NCI-H1092 (cell line): ENCODE measurements at places on chromosomes 3 and 15.

- DNase-seq: no peak
These were observed 1.9 kb upstream of the TFDP2 start for GRCh38 chr3:142151240-142151639.

DNA sequence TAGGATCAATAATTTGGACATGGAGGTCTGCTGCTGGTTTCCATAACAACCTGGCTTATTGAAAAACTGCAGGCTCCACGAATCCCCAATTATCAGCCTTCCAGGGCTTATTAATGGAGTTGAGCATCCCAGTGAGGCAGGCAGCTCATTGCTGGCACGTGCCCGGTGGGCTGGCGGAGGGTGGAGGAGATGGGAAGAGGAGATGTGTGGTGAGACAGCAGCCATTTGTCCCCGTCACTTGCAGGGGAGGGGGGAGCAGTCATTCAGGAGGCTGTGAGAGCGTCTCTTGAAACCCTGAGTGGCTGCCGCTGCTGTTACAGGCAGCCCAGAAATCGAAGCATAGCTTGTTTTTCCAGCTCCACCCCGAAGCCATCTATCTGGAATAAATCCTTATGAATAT, 70.6 kb downstream of the GAP43 start:
- DNase-seq: no peak

GRCh38 chr3:13012221-13012691, 61.0 kb downstream of the IQSEC1 start:
- peak; percentile 28 for DNase-seq

GRCh38 chr3:69254351-69254750, 131.5 kb downstream of the FRMD4B start:
- DNase-seq: no peak

GRCh38 chr15:33461671-33462070, 150.9 kb downstream of the RYR3 start:
- DNase-seq: no peak

DNA sequence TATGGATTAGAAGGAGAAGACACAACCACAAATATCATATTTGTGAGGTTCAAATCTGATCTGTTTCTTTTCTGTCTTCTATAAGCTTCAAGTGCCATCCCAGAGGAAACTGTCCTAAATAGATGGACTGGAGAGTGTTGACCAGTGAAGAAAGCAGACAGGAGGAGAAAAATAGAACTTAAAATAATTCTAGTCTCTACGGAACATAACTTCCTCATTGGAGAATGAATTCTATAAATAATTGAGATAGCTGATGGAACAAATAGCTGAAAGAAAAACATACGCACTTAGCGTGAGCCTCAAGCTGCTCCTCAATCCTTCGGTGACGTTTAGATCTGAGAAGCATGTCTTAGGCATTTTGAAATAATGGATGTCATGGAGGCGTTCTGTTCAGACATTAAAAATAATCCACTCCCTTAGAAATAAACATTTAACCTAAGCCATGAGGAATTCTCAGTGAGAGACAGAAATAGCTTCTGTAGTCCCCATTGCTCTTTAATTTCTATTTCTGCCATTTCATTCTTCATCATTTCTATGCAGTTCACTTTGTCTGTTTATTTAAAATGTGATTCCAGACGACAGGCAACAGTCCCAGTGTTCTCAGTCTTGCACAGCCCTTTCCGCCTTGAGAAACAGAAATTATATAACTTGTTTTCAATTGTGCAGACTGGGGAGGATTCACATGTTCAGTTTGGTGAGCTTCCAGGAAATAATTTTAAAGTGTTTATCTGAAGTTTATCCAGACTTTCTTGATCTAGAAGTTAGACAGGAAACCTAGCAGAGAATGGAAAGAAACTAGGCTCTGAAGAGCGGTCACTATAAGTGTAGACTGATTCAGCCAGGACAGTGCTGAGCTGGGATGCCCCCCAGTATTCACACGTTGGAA, 97.3 kb downstream of the NR1D2 start:
- DNase-seq: no peak

- DNase-seq: no peak
These were observed 129.0 kb downstream of the MYLK start for GRCh38 chr3:123755085-123755484.

- DNase-seq: no peak
These were observed 244.0 kb downstream of the GABRG3 start for GRCh38 chr15:27214961-27215360.

- DNase-seq: no peak
These were observed 13.0 kb upstream of the SLC30A4 start for GRCh38 chr15:45535486-45536042.

DNA sequence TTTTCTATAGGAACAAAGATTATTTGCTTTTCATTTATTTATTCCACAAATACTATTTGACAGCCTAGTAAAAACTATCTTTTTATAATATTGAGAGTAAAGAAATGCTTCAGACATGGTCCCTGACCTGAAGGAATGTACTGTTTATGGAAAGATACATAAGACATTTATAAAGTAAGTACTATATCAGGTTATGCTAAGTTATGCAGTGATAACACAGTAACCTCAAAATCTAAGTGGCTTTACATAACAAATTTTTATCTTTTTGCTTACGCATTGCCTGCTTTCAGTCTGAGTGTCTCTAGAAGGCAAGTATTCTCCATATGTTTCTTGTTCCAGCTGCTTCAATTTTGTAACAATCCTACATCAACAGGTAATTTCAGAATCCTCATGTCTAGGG, 694.0 kb downstream of the SQOR start:
- no peak for DNase-seq

GRCh38 chr3:100053951-100054620, 60.2 kb downstream of the FILIP1L start:
- DNase-seq: no peak

DNA sequence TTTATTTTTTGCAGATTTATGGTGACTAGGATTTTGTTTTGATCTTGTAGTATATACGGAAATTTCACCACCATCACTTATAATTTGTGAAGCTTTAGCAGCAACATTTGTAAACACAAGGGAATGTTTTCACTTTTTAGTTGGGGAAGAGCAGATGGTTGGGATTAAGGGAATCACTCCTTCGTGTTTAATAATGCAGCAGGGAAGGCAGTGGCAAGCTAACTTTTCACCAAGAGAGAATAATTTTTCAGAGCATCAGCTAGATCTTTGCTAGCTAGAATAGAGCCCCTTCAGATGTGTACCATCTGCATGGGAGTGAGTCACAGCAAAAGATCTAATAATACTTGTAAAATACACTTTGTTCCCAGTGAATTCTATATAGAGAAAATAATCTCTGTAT, 632.7 kb downstream of the CADM2 start:
- DNase-seq: no peak

GRCh38 chr15:100125401-100126191, 216.2 kb downstream of the ADAMTS17 start:
- DNase-seq: peak; percentile 34

DNA sequence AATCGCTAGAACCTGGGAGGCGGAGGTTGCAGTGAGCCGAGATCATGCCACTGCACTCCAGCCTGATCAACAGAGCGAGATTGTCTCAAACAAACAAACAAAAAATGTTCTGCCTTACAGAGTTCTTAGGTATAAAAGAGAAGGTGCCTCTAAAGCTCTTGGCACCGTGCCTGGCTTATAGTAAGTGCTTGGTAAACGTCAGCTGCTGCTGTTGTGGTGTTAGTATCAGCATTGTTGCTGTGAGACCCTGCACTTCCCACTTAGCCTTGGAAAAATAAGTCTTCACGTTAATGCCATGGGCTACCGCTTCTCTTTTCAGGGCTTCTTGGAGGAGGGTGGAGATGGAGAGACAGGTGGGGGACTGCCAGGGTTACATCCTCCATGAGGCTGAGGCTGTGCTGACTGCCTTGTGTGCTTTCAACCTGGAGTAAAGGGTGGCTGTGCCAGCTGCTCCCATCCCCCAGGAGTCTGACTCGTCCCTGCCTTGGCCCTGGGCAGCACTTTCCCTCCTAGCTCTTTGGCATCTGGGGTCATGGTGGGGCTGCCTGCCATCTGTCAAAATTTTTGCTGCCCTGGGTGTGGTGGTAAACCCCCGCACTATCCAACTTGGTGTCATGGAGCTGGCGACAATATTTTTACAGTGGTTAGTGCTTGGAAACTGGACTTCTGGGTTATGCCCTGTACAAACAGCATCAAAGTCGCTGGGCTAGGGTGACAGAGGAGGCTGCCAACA, 17.8 kb downstream of the FLNB start:
- peak; percentile 82 for DNase-seq

DNA sequence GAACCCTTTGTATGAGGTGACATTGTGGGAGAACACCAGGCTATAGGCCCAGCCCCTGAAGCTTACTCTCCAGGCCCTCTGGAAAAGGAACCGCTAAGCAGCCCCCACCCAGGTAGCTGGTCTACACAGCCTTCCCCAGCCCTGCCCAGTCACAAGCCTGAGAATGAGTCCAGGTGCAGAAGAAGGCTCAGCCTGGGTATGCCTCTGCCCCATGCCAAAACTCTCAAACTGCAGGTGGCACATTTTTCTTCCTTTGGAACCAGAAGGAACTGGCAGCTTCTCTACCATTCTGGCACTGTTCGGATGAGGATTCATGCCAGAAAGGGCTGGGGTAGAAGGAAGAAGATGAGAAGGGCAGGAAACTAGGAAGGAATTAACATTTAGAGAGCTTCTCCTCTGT, 23.7 kb upstream of the TBC1D21 start:
- DNase-seq: no peak
